ENCODE measurements at places on chromosomes 1 and 21.

DNA sequence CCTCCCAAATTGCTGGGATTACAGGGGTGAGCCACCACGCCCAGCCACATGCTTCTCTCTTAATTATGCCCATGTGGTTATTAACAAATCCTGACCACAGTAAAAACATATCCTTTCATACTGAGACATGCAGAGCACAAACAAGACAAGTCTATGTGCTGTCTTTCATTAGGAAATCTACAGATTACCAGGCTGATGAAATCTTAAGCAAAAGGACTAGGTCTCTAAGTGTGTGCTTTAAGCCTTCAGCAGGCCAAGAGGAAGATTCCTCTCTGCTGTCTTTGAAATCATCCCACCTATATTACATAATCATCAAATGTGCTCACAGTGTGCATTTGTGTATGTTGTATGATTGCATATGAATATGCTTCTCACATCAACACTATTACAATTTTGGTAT lies 419.3 kb downstream of the KCTD3 start:
- DNase-seq: no peak

DNA sequence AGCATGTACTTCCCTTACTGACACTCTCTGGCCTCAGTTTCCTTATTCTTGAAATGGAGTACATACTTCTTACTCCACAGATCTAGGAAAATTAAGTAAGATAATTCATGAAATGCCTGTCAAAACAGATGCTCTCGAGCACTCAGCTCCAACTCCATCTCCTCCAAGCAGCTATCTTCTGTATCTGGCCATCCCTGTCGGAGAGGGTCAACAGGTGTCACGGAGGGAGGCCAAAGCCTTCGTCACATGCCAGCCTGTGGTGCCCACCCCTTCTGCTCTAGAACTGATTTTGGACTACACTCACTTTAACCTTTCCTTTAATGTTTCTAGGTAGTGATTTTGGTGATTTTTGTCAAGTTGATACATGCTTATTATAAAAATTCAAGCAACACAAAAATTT lies 18.8 kb upstream of the PKP1 start:
- no peak for DNase-seq

DNA sequence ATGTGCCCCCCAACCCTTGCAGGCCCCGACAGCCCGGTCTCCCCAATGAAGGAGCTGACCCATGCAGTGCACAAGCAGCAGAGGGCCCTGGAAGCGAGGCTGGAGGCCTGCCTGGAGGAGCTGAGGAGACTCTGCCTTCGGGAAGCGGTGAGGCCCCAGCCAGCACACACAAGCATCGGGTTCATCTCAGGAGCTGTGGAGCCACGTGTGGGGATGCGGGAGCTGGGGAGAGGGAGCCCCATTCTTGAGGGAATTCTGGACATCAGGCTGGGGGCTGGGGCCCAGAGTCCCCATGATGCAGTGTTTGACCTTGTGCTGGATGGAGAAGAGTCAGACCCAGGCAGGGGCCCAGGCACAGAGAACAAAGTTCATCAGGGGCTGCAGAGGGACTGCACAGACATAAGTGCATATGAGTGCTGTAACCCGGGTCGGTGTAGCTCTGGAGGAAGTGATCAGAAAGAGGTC lies 4.8 kb downstream of the INAVA start:
- no peak for DNase-seq

- no peak for DNase-seq
Observed at GRCh38 chr1:56227886-56228285, 351.5 kb downstream of the PLPP3 start.

DNA sequence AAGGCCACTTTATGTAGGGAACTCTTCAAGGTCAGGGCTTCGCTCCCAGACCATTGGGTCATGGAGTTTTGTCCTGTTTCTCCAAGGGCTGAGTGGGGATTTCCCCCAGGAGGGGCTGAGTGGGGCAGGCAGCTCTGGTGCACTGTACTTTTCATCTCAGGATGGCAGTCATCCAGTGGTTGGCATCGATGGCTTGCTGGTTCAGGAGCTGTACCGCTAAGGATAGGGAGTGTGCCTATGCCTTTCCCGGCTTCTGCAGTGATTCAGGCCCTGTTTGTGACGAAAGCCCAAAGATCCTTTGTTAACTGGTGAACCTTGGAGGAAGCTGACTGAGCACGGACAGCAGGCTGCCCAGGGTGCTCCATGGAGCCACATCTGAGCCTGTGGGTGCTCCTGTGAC lies 100.1 kb upstream of the GADD45A start:
- DNase-seq: no peak

GRCh38 chr21:44579833-44580144 lies 615 bp downstream of the KRTAP10-5 start:
- DNase-seq: no peak

- DNase-seq: no peak
Observed at GRCh38 chr1:40978886-40979240, 633 bp upstream of the CTPS1 start.

- DNase-seq: no peak
Observed at GRCh38 chr1:7785108-7785507, 1.0 kb downstream of the PER3 start.

DNA sequence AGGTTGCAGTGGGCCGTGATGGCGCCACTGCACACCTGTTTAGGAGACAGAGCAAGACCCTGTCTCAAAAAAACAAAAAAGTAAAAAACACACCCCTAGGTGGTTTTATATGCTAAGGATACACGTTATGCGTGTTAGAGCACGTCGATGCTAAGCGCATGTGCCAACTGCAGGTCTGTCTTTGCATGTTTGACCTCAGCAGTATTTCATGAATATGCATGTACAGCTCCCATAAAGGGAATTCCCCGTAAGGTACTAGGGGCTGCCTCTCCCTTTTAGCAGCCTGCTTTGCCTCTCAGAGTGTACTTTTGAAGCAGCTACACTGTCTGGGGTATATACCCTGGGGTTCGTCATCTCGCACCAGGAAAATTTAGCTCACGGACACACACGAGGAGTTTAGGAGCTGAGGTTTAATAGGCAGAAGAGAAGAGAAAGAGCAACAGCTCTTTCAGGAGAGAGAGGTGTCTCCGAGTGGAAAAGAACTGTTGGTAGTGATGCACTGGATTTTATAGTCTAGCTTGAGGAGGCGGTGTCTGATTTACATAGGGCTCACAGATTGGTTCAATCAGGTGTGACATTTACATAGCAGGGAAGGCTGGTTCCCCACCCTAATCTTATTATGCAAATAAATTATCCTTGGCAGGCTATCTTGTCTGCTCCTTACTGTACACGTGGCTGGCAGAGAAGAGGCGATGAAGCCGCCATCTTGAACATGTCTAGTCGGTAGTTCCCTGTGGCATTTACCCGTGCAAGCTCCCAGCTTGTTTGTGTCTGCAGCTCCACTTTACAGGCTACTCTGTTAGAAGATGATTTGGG lies 4.2 kb upstream of the OTUD3 start:
- no peak for DNase-seq

- DNase-seq: no peak
Observed at GRCh38 chr1:217048104-217048707, 325.0 kb upstream of the ESRRG start.

DNA sequence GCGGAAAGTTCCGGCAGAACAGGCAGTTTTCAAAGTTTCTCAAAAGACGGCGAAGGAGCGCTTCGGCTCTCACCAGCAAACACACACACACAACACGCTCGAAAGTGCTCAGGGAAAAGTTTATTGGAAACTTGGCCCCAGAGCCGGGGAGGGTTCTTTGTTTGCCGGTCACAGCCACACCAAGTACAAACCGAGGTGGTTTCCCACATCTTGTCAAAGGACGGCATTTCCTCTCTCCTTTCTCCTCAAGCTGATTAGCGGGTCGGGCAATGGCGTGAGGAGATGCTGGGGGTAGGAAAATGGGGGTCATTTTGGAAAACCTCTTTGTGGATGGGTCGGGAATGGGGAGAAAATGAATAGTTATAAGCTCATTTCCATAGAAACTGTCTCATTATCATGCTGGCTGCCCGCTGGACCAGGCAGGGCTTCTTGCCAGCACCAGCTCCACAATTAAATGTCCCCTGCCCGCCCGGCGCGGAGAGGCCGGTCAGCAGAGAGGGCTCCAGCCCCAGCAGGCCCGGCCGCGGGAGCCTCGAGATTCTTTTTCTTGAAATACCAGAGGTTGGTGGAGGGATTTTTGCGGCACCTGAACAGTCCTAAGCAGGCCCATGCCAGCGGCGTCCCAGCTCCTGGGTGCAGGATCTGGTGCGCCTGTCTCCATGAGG lies 92.3 kb downstream of the PRDM16 start:
- no peak for DNase-seq

DNA sequence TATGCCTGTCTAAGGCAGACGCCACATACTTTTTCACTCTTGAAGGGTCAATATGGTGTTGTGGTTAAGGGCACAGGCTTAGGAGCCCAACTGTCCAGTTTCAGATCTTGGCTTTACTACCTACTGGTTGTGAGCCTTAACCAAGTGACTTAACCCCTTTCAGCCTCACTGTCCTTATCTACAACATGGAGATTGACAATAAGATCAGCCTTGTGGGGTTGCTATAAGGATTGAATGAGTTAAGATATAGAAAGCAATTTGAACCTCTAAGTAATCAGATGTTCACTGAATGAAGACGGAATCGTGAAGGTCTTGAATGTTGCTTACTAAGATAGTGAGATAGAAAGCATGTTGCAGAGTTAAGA lies 121.3 kb upstream of the JUN start:
- no peak for DNase-seq
